ENCODE measurements at places on chromosomes 12 and 14. TPM values are rescaled to one million over a fixed set of nuclear protein-coding genes. Genes with fewer than 3 reads are reported as not detected.

GRCh38 chr14:90545966-90546751, 149.3 kb downstream of the CALM1 start:
- no peak for DNase-seq

The NKX2-1 gene
- not detected for total RNA-seq

DNA sequence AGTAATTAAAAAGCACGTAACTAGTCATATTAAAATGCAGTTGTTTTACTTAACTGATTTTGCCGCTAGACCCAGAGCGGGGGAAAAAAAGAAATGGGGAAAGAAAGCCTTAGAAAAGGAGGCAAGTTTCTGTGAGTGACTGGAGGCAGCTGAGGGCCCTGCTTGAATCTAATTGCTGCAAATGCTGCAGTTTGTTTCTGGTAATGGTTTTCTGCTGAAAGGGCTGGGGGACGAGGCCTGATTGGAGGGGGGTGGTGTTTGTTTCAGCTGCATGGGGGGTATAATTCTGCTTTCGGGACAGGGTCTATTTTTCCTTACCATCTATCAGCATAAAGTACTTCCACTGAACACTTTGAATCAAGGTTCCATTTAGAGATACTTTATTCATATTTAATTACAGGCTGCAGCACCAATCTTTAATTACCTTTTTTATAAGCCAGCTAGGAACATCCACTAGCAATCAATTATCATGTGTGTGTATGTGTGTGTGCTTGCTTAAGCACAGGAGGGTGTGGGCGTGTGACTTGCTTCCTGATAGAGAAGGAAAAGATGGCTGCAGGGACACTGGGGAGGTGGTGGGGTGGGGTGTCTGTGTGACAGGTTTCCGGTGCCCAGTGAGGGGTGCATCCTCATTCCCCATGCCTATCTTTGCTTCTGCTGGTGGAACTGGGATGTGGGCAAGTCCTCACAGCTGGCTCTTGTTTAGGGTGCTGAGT, 83.4 kb downstream of the ADCK1 start:
- no peak for DNase-seq

GRCh38 chr14:63322897-63323573, 4.3 kb upstream of the GPHB5 start:
- no peak for DNase-seq

The RNASE8 gene
- total RNA-seq: not detected

DNA sequence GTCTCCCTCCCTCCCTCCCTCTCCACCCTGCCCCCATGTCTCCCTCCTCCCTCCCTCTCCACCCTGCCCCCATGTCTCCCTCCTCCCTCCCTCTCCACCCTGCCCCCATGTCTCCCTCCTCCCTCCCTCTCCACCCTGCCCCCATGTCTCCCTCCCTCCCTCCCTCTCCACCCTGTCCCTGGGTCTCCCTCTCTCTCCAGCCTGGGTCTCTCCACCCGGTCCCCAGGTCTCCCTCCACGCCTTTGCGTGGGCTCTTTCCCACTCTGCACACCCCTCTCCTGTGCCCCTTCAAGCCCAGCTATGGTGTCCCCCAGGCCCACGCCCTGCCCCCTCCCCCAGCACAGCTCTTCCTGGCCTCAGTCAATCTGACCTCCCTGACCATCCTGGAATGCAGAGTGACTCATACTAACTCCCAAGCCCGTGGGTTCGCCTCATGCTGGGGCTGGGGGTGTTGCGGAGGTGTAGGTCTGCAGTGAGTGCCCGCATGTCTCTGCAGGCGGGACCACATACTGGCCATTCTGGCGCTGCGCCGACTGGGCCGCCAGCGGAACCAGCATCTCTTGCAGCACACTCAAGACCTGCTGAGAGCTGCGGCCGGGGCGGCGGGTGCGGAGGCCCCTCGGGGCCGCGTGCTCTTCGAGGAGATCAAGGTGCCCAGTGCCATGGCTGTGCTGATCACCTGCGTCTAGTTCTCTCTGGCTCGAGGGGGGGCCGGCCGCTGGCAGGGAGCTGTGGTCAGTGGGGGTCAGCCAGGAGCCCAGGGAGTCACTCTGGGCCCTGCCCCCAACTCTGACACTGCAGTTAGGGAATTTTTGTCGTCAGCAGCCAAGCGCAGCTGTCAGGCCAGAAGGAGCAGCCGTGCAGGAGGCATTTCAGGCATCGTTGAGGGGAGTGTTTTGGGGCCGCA, 13.5 kb upstream of the TNFAIP2 start:
- DNase-seq: peak; percentile 97

DNA sequence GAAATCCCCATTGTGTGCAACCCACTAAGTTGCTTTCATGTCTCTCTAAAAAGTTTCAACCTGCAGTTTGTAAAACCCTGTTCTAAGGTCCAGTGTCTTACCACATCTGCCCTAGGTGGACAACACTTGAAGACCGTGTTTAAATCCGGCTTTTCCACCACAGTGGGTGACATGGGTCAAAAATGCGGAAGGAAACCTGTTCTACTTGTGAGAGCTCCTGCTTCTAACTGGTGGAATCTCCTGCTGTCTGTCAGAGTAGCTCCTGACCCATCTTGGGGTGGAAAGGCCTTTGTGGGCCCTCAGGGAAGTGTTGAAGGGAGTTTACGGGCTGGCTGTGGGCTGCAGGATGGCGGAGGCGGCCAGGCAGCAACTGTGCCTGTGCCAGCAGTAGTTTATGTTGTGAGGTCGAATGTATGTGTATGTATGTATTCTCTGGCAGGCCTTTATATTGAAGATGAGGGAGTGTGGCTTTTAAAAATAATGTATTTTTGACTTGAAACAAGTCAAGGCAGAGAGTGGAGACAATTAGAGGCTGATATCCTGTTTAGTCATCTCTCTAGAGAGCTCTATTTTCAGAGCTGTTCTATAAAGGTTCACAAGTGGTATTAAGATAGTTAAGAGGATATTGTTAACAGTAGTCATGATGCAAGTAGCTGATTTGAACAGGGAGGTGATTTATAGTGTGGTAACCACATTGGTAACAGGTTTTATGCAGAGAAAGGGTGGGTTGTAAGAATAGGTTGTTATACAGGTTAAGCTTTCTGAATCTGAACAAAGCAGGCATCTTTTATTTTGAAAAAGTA, 67.0 kb downstream of the PRKCH start:
- peak; percentile 73 for DNase-seq

The LUM gene
- not detected for total RNA-seq

DNA sequence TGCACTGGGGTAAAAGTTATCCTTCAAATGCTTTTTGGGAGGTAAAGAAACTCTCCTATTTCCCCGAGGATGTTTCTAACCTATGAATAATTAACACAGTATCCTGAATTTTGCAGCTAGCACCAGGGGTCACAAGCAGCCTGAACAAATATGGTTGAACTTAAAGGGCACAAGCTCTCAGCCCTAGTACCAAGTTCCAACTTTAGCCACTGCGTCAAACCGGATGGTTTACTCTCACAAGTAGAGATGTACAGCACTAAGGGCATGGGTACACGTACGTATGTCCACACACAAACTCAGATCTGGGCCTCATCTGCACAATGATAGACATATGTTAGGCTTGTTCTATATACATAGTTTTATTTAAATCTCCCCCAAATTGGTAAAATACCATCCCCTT, 4.7 kb downstream of the CCDC88C start:
- DNase-seq: no peak

The TMEM233 gene
- total RNA-seq: not detected

DNA sequence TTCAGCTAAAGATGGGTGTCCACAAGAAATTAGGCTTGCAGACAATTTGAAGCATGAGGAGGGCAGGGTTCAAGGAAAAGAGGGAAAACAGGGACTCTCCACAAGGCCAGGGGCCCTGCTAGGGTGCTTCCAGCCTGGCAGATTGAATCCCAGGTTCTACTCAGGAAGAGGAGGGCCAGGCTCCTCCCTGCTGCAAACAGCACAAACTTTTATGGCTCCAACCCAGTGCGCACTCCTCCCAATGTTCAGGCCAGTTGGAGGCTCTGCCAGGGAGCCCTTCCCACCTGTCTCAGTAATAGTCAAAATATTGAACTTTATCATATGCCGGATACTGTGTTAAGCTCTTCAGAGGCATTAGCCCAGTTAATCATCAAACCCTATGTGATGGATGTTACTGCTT, 244.4 kb downstream of the SYT1 start:
- no peak for DNase-seq

GRCh38 chr14:31027847-31028246, 1.7 kb upstream of the STRN3 start:
- DNase-seq: no peak

DNA sequence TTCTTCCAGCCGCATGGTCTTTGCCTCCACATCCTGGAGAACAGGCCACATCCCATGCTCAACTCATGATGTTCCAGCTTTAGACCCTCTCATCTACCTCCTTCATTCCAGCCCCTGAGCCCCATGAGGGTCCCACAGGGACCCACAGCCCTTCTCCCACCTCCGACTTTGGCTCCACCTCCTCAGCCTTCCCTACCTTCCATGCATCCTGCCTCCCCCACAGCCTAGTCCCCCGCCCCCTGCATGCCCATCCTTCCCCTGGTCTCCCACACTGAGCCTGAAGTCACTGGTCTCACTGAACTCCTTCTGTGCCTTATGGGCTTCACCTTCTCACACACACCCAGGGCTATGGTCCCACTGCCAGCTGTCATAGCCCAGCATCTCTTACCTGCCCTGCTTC, 9.8 kb downstream of the RAPGEF3 start:
- no peak for DNase-seq

DNA sequence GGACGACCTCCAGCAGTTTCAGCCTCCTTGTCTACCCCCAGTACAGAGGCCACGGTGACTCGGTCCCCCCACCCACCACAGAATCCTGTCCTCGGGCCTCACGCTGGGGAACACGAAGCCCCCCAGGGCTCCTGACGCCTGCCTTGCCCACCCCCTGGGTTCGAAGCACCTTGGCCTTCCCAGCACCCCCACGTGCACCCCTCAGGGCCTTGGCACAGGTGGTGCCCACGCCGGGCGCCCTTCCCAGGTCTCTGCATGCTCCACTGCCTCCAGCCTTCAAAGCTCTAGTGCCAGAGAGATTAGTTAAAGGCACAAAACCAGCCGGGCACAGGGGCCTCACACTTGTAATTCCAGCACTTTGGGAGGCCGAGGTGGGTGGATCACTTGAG, 61.8 kb downstream of the NOC4L start:
- DNase-seq: no peak

The CDH24 gene
- total RNA-seq: 16.4 TPM

- DNase-seq: no peak
Measured at GRCh38 chr12:115752913-115753726, 524.4 kb downstream of the MED13L start.

- no peak for DNase-seq
Measured at GRCh38 chr12:118350908-118351559, 21.7 kb downstream of the TAOK3 start.

The DPF3 gene
- not detected for total RNA-seq

GRCh38 chr14:92802678-92803077, 8.6 kb downstream of the GOLGA5 start:
- no peak for DNase-seq

The CCND2 gene
- 0.09 TPM for total RNA-seq

The MUCL1 gene
- not detected for total RNA-seq

GRCh38 chr12:66901138-66901932, 222.5 kb upstream of the GRIP1 start:
- DNase-seq: no peak

The DEPDC4 gene
- 1.8 TPM for total RNA-seq

GRCh38 chr12:118034429-118035189, 18.1 kb downstream of the RFC5 start:
- peak; percentile 45 for DNase-seq

GRCh38 chr12:79690638-79691510, at the start of gene PAWR:
PAWR (minus strand) TSS chr12:79690964; CDS start chr12:79690244, 720 bp downstream.
- peak; percentile 71 for DNase-seq

DNA sequence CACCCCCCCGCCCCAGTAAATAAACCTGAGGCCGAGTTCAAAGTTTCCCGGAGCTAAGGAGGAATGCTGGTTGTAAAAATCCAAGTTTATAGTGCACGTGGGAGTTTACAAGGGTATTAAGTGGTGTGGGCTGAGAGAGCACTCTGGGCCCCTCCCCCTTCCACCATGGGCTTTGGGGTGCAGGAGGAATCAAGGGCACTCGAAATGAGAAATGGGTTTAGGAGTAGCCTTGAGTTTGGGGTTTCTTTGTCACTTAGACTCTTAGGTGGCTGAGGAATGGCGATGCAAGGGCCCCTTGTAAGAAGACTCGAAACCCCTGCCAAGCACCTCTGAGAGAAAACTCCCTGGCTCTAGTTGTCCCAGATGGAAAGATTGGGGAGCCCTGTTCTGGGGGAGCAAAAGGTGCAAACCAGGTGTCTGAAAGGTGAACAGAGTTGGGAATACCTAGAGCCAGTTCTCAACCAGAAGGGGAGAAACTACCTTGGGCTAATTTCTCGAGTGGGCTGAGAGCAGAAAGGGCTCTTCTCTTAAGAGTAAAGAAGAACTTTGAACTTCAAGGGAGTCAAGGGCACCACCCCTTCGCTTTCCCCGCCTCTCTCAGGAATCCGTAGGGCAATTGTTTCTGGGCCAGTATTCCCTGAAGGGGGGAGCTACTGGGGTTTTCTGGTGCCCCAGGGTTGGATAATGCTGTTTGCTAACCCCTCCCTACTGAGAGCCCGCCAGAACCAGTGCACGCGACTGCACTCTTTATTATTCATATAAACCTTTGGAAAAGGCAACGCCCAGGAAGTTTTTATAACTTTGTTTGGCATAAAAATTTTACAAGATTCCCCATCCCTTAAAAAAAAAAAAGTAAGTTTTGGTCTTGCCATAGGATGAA, 4.0 kb upstream of the HOTAIR start:
- no peak for DNase-seq

DNA sequence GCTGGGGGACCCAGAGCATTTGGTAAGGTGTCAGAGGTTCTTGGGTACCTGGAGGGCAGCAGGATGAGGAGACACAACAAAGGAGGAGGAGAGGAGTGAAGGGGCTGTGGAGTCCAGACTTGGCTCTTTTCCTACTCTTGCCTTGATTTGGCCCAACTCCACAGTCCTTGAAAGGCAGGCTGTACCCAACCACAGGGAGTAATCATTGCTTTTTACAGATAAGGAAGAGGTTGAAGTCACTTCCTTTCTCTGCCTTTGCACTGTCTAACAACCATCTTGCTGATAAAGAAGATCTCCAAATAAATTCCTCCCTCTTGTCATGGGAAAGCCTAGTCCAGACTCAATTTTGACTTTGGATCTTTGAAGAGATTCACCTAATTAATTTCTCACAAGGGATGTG, 226.8 kb upstream of the HMGA2 start:
- no peak for DNase-seq

- no peak for DNase-seq
Measured at GRCh38 chr14:63956326-63956725, 103.5 kb downstream of the SYNE2 start.

DNA sequence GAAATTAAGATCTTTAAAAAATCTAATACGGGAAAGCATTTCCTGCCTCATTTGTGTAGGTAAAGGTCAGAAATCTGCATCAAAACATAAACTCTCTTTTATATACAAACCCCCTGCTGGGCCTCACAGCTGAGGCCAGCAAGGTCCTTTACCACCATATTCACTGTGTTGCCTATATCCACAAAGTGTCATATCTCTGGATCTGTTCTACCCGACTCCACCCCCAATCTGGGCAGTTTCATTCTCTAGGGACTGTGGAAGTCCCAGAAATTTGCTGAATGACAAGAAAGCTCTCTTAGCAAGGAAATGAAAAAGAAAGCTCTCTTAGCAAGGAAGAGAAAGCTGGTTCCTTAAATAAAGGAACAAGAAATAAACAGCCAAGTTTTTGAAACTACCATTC, 301.7 kb downstream of the KCNH5 start:
- no peak for DNase-seq

Measured in PC-9 (cell line).